NCI-H2107 (cell line): ENCODE measurements at places on chromosomes 7 and 10.

DNA sequence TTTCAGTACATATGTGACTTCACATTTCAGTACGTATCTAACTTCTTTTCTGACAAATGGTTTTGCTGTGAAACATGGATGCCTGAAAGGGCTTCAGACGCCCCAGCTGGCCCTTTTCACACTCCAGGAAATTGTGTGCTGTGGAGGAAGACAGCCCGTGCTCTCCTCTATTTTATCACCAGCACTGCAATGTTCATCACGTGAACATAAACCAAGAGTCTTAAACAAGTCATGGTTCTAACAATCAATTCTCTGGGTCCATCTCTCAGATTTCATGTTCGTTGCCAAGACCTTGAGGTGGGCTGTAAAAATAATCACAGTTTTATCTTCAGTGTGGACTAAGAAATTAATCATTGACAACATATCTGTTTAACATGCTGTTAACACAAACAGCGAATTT lies 141.2 kb downstream of the WDR37 start:
- DNase-seq = no peak

DNA sequence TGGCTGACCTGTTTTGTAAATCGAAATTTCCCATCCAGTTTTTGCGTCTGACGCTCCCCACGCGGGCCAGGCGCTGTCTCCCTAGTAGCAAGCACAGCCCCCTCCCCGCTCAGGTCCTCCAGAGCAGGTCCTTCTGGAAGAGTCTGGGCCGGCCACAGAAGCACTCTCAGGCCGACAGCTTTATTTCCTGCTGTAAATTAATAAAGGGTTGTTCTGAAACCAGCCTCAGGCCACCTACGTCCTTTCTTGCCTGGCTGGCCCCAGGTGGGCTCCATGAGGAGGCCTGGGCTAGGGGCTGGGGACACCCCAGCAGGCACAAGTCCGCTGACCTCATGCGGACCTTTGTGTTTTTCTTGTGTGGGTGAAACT lies 35.2 kb downstream of the CAMK2B start:
- DNase-seq = no peak

DNA sequence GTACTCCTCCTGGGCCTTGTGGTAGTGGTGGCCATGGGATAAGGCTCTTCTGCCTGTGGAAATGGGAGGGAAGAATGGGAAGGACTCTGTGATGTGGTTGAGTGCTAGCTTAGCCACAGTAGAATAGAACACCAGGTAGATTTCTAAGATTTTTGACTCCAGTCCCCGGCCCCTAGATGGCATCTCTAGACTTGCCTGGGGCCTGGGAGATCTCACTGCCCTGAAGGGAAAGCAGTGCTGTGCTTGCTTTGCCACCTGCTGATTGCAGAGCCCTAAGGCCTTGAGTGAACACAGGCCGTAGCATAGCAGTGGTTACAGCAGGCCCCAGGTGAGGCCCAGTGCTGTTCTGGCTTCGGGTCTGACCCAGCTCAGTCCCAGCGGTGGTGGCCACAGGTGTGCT lies 252.0 kb downstream of the TCF7L2 start:
- no peak for DNase-seq

- DNase-seq = no peak
Observed at GRCh38 chr7:51312951-51313737, 3.5 kb downstream of the COBL start.

DNA sequence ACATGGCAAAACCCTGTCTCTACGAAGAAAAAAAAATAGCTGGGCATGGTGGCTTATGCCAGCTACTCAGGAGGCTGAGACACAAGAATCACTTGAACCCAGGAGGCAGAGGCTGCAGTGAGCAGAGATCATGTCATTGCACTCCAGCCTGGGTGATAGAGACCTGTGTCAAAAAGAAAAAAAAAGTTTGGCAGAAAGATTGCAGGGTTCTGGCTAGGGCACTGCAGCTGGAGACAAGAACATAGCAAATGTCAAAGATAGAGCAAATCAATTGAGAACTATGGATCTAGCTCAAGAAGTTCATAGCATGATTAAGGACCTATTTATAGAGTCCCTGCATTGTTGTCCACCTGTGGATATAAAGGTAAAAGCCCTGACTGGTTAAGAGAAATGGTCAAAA lies 79.5 kb downstream of the CACNA2D1 start:
- no peak for DNase-seq

GRCh38 chr7:8217200-8218068 lies 44.5 kb downstream of the ICA1 start:
- peak; percentile 69 for DNase-seq

GRCh38 chr7:72182036-72182435 lies 230.1 kb downstream of the CALN1 start:
- DNase-seq = no peak

- DNase-seq = no peak
Observed at GRCh38 chr10:93598157-93598556, 2.9 kb downstream of the RBP4 start.

GRCh38 chr7:149355390-149356048 lies 93.5 kb downstream of the ZNF783 start:
- no peak for DNase-seq

GRCh38 chr7:98212532-98213041 lies 1.3 kb downstream of the BHLHA15 start:
- DNase-seq = no peak

DNA sequence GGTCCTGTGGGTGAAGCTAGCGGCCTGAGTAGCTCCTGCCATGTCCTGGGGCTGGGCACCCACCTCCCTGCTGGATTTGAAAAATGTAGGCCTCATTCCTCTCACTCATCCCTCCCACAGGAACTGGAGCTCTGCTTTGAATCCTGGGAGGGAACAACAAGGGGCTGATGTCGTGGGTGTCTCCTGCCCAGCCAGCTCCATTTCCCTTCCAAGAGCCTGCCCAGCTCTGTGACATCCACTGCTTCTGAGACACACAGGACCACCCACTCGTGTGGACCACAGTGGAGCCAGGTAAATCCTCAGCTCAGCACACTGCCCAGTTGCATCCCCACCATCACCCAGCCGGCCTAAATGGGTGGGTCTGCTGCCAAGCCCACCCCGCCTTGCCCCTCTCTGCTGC lies 579.2 kb downstream of the GRID1 start:
- DNase-seq = no peak

- no peak for DNase-seq
Observed at GRCh38 chr10:79496896-79497295, 15.4 kb upstream of the EIF5AL1 start.

DNA sequence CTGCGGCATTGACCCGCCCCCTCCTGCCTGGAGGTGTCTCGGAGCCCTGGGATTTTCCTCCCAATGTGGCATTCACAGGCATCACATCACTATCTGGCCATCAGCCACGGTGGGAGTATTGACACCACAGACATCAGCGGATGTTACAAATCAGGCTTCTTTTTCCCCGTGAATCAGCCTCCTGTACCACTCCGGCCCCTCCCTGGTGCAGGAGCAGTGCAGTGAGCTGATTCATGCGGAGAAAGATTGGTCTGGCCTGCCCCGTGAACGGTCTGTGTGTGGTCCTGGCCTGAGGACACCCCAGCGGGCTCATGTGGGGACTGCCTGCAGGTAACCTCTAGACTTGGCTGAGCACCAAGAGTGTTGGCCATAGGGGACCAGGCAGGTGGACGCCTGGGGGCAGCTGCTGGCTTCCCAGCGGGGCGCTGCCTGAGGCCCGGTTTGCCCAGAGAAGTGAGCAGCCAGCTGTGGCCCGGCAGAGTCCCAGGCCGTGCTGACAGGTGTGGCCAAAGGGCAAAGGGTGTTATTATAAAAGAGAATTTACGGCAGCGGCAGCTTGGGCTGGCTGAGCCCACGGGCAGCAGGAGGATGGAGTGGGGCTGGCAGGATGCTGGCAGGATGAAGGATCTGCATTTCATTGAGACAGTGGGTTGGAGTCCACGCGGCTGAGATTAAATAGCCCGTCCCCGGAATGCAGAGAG lies 32.1 kb upstream of the GNA12 start:
- DNase-seq = no peak

DNA sequence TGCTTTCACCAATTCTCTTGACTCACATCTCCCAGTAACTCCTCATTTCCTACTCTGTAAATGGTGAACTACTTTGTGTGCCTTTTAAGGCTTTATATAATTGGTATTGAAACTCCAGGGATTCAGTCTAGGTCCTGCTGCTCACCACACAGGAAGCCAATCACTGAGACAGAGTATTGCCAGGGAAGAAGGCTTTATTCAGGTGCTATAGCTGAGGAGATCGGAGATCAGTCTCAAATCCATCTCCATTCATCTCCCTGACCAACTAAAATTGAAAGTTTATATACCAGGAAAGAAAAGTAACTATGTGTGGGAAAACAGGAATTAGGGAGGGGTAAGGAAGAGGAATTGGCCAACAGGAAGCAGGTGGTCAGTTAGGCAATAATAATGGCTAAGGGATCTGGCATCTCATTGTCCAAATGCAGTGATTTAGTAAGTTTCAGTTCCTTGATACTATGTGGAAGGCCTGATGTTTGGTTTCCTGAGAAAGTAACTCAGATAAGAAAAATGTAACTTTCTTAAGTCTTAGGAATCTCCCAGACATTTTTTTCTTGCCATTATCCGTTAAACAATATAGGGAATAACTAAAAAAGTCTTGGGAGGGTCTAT lies 10.2 kb upstream of the SDHAF3 start:
- no peak for DNase-seq

DNA sequence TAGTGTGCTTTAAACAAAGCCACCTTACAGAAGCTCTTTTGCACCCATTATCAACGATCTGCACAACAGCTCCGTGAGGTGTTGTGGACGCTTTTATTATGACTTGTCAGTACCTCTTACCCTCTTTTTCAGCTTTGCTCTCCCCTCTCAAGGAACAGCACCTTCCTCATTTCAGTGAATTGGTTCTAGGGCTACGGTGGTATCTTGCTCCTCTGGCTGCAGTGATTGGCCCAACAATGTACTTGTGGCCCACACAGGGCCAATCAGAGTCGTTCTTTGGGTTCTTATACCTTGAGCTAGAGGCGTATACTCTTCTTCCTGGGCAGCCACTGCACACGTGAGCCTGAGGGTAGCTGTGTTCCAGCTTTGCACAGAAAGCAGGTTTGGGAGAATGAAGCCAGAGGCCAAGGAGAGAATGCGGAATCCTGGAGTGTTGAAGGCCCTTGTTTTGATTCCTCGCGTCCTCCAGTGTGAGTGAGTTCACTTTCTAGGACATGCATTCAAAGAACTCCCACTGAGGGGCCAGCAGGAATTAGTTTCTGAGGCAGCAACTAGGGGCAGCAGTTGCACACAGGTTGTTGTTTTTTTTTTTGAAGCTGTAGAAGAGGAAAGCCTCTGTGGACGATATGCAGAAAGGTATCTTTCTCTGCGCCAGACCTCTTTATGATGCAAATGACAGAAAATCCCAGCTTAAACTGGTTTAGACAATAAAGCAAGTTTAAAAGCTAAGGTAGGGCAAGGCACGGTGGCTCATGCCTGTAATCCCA lies 49.8 kb upstream of the PDZD8 start:
- no peak for DNase-seq

DNA sequence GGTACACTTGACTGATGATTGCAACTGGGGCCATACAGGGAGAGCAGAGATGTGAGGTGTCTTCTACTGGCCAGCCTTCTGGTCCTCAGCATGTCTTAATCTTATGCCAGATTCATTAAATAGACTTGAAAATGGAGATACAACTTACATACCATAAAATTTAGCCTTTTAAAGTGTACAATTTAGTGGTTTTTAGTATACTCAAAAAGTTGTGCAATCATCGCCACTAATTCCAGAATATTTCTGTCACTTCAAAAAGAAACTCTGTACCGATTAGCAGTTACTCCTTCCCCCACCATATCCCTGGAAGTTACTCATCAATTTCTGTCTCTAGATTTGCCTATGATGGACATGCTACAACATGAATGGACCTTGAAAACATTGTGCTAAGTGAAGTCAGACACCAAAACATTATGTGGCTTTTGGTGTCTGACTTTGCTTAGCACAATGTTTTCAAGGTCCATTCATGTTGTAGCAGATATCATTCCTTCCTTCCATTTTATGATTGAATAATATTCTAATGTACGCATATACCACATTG lies 53.0 kb downstream of the SH2D4B start:
- no peak for DNase-seq

DNA sequence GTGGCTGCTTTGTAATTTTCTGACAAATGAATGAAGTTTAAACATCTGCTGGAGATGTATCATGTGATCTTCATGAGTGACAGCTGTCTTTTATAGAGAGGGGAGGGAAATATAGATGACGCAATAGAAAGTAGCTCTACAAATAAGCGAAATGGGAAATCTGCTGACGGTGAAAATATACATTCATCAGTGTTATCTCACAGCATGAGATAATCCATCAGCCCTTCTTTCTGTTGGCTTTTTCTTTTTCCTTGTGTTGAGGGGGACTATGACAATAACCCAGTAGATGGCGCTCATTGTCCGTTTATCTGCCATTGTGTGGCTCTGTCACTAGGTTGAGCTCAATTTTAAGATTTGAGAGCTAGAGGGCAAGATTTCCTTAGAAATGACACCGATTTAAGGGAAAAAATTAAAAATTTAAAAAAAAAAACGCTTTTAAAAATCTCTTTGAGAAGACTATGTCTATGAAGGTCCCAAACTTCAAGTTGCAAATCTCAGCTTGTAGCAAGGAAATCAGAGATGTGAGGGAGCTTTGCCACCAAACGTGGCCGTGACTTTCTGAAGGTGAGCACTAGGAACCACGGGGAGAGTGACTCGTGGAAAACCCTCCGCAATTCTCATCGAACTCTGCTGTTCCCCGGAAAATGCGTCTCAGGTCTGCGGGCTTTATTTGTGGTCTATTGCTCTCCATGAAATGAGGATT lies 114.6 kb upstream of the SFMBT2 start:
- peak; percentile 13 for DNase-seq

- DNase-seq = no peak
Observed at GRCh38 chr10:120098232-120098930, 205.9 kb downstream of the SEC23IP start.

- peak; percentile 82 for DNase-seq
Observed at GRCh38 chr7:133853706-133854276, 273.3 kb upstream of the LRGUK start.

DNA sequence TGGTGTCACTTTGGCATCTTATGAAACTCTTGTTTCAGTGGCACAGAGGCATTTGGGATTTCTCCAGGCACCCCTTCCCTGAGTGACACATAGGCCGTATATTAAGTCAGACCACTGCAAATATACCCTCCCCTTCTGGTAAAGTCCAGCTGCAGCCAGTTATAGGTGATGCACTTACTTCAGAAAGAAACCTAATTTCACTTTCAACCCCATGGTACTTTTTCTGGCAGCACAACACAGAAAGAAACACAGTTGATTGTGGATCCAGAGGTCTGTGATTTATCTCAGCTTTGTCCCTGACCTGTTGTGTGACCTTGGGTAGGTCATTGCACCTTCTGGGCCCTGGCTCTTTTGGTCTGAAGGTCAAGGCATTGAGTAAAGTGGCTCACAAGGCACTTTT lies 173.2 kb downstream of the BUB3 start:
- no peak for DNase-seq
